ENCODE measurements at places on chromosomes 1 and 21. TPM values are rescaled to one million over a fixed set of nuclear protein-coding genes. Genes with fewer than 3 reads are reported as not detected.

F3 gene
- total RNA-seq, result 118 TPM

LUZP1 gene
- 65.1 TPM for total RNA-seq

TRIM46 gene
- 5.9 TPM for total RNA-seq

WNT3A gene
- total RNA-seq, result not detected

GJA9 gene
- 0.20 TPM for total RNA-seq

CFHR1 gene
- total RNA-seq, result not detected

CTSS gene
- 77.3 TPM for total RNA-seq

GJC2 gene
- 0.69 TPM for total RNA-seq

GSTM1 gene
- total RNA-seq, result 15.1 TPM

CHIA gene
- not detected for total RNA-seq

KIF26B gene
- 5.4 TPM for total RNA-seq

ASPM gene
- 12.3 TPM for total RNA-seq

AIRE gene
- total RNA-seq, result not detected

KRTAP19-1 gene
- total RNA-seq, result not detected

PLA2G5 gene
- total RNA-seq, result not detected

WNT2B gene
- total RNA-seq, result 33.5 TPM

SERTAD4 gene
- 4.0 TPM for total RNA-seq

FCRL6 gene
- not detected for total RNA-seq

LAMC1 gene
- total RNA-seq, result 241 TPM

RNF2 gene
- total RNA-seq, result 31.3 TPM

GJA8 gene
- not detected for total RNA-seq

CITED4 gene
- 45.1 TPM for total RNA-seq

NCF2 gene
- 102 TPM for total RNA-seq

KCNT2 gene
- 1.0 TPM for total RNA-seq

SPRR1A gene
- not detected for total RNA-seq

FNDC7 gene
- total RNA-seq, result not detected

COL8A2 gene
- 0.69 TPM for total RNA-seq

LCE1A gene
- not detected for total RNA-seq

TSTD1 gene
- total RNA-seq, result 106 TPM

C8B gene
- not detected for total RNA-seq

TMEM183A gene
- total RNA-seq, result 136 TPM

STUM gene
- not detected for total RNA-seq

PDPN gene
- 0.87 TPM for total RNA-seq
